ENCODE measurements at places on chromosomes 12 and 14.
A peak's percentile ranks its signal among the peaks of the same experiment; 100 is the strongest.

- DNase-seq = peak; percentile 25
Observed at GRCh38 chr12:110658878-110659277, 30.0 kb downstream of the HVCN1 start.

DNA sequence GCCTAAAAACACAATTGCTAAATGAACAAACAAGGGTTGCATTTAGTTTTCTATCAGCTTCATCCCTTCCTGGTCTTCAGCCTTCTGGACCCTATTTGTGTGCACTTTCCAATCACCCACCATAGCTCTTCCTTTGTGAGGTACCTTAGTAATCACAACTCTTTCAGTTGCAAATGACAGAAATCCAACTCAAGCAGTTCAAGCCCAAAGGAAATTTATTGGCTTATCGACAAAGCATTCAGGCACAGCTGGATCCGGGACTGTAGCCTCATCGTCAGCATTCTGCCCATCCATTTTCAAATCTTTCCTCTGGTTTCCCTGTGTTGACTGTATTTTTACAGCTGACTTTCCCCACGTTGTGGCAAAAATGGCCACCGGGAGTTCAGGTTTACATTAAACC, 148.6 kb upstream of the VASH1 start:
- DNase-seq = no peak

GRCh38 chr14:23545740-23546365, 5.7 kb downstream of the ZFHX2 start:
- no peak for DNase-seq

DNA sequence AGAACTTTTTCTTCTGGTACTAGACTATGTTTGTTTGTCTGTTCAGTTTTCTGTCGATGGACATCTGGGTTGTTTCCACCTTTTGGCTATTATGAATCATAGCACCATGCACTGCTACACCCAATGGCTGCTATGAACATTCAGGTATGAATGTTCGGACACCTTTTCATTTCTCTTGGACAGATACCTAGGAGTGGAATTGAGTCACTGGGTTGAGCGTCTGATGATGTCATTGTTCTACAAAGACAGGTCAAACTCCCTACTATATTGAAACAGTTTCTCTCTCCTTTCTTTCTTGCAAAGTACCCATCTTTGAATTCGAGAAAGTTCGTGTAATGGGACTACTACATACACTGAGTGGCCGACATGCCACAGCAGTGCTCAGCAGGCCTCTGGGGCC, 44.7 kb downstream of the KCTD10 start:
- DNase-seq = no peak

- DNase-seq = no peak
Observed at GRCh38 chr12:48027183-48028002, 23.1 kb upstream of the COL2A1 start.

DNA sequence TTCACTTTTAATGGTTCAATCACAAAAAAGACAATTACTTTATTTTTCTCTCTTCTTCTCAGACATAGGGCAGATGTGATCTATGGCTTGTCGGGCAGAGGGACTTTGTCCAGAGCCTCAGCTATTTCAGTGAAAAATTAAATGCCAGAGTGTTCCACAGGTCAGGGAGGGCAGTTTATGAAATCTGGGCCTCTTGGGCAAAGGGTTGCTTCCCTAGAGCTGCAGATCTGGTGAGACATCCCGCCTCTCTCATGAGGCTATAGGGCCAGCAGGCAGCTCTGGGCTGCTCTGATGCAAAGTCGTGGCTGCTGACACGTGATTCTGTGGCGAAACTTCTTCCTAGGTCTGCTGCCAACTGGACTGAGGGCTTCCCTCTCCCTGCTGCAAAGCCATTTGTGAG, 6.0 kb downstream of the CLMN start:
- DNase-seq = peak; percentile 79

DNA sequence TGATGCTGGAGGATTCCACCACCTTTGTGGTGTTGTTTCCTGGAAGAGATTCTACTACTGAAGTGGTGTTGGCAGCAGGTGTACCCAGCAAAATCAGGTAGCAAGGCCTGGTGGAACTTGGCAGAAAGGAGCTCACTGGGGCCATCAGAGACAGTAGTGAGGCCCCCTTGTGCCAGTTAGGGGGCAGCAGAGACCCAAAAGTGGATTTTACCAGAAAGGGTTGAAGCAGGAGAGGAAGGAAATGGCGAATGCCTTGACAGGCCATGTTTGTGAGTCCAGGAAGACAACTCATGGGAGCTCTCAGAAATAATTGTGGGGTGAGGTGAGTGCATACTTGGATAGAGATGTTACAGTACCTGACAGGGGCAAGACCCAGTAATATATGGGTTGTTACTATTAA, 137.7 kb upstream of the FGD4 start:
- DNase-seq = no peak

- DNase-seq = peak; percentile 23
Observed at GRCh38 chr12:2804393-2805142, 7.9 kb upstream of the ITFG2 start.

GRCh38 chr14:43168371-43168925, 1338.6 kb downstream of the FSCB start:
- no peak for DNase-seq

DNA sequence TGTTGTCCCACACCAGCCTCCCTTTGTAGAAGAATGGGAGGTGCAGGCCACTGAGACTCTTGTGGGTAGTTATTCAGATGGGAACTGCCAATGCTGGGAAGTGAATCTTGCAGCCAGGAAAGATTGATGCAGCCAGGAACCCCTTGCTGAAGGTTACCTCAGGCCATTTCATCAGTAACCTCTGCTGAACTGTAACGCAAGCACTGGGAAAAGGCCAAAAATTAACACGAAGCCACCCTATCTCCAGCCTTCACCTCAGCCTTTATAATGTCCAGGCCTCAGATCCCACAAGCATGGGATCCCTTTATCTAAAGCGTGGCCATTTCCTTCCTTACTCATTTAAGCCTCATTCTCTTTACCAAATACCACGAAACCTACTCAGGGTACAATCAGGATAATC, 211.1 kb downstream of the SPTSSA start:
- DNase-seq = no peak

- no peak for DNase-seq
Observed at GRCh38 chr12:32504591-32504990, 105.2 kb downstream of the FGD4 start.

- no peak for DNase-seq
Observed at GRCh38 chr12:44511289-44511688, 364.8 kb downstream of the NELL2 start.

GRCh38 chr14:64806202-64806861, 73.4 kb downstream of the SPTB start:
- DNase-seq = no peak

- DNase-seq = no peak
Observed at GRCh38 chr14:22981090-22981875, 1.1 kb downstream of the AJUBA start.

- no peak for DNase-seq
Observed at GRCh38 chr12:86349196-86349595, 93.0 kb upstream of the MGAT4C start.

DNA sequence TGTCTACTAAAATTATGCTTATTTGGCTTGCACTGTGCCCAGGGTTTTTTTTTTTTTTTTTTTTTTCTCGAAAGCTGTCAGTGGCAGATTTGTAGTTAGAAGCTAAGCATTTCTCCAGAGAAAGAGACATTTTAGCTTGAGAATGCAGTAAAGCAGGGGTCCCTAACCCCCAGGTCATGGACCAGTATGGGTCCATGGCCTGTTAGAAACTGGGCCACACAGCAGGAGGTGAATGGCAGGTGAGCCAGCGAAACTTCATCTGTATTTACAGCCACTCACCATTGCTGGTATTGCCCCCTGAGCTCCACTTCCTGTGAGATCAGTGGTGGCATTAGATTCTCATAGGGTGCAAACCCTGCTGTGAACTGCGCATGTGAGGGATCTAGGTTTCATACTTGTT, 73.7 kb downstream of the TMTC2 start:
- no peak for DNase-seq

GRCh38 chr12:122013136-122013535, 8.5 kb upstream of the BCL7A start:
- no peak for DNase-seq

GRCh38 chr12:560691-561390, 101.1 kb downstream of the B4GALNT3 start:
- DNase-seq = no peak

- DNase-seq = no peak
Observed at GRCh38 chr12:90484094-90484493, 470.9 kb downstream of the CCER1 start.

DNA sequence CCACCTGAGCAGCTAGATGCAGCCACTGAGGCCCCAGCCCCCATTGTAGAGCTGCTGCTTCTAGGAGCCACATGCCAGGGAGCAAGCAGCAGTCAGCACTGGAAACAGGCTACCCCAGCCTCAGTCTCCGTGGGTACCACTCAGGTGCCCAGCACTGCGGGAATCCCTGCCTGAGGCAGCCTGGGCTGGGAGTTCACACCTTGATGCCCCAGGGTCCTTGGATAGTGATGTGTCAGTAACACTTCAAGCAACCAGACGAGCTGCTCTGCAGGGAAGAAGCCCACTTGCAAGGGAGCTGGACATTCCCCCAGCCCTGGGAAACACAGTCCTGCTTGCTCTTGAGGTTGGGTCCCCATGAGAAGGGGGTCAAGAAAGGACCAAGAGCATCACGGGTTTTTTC, 90.7 kb downstream of the ZFP36L1 start:
- DNase-seq = no peak

DNA sequence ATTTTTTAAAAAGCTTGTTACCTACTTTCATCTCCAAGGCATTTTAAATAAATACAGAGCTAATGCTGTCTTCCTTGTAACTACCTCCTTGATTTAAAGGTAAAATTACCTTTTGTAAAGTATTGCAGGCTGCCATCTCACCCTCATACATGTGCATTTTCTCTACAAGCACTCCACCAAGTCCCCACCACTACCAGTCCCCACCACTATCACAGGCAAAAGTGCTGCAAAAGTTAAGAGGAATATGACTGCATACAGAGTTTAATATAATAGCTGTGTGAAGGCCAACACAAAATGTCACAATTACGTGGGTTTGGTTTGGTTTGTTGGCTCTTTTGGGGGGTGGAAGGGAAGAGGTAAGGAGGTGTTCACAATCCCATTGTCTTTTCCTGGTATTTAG, 9.6 kb downstream of the SIX1 start:
- DNase-seq = no peak

DNA sequence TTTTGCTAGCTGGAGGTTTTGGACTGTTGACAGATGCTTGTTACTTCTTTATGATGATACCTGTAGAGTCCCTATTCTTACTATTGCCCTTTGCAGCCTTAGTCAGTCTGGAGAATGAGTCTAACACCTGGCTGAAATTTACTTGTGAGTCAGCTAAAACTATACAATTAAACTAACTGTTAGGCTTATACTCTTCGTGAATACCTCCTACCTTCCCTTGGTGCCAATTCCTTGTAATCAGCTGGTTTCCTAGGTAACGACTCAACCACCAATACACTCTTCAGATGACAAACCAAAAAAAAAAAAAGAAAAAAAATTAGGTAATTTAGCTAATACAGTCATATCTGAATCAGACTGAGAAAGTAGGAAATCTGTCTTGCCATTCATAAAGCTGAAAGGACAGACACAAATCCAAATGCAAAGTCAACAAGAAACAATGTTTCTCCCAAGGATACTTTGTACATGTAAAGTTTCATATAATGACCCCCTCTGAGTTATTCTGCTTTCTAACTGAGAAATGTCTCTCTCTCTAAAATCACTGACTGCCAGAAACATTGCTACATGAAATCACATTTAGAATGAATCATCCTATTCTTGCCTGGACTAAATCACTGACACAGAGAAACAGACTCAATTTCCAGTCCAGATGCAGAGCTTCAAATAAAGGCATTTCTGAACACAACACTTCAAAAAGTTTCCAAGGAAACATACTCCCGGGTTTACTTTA, 56.5 kb upstream of the CDKL1 start:
- no peak for DNase-seq

- no peak for DNase-seq
Observed at GRCh38 chr14:32587461-32587860, 258.4 kb downstream of the AKAP6 start.

DNA sequence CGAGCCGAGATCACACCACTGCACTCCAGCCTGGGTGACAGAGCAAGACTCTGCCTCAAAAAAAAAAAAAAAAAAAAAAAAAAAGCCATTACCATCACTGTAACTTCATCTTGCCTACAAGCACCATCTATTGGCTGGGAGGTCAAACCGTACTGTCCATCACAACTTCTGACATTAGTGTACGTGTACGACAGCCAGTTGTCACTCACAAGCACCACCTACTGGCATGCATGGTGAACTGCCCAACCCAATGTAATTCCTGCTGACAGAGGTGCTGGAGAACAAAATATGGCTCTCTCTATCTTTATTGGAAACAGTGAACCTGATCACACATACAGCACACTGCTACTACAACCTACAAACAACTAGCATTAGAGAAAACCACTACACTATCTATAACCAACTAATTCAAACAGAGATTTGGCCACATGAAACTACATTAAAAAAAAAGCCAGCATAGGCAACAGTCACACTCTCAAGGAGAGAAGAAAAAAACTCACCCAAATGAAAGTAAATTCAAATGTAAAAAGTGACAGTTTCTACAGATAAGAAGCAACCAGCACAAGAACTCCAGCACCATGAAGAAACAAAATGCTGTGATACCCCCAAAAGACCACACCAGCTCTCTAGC, 82.3 kb downstream of the PUS7L start:
- no peak for DNase-seq

DNA sequence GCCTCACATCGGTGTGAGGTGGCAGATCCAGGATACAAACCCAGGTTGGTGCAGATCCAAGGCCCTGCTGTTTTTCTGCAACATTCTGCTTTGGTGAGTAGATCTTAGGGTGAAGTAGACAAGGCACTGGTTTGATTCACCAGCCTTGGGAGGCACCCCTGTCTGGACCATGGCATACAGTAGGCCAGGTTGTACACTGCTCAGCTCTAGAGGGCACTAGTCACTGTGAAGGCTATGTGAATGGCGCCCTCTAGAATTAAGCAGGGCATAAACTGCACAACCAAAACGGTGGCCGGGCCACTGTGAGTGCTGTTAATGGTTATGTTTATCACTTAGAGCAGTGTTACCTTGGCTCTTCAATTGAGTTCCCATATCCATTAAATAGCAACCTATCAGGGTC, 280.6 kb upstream of the PWP1 start:
- no peak for DNase-seq

DNA sequence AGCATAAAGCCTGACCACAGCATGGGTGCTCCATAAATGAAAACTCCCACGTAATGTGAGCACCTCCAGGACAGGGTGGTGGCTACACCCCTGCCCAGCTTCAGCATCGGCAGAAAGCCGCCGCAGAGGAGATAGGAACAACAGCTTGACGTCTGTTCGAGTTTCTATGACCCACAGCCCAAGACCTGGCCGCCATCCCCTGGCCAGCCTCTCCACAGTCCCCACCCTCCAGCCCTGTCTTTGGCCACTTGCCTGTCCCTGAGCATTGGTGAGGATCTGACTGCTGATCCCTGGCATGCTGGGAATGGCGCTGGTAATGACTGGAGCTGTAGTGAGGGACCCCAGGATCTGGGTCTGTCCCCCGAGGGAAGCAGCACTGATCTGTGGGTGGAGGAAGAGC, 21.3 kb downstream of the POU6F1 start:
- DNase-seq = no peak

DNA sequence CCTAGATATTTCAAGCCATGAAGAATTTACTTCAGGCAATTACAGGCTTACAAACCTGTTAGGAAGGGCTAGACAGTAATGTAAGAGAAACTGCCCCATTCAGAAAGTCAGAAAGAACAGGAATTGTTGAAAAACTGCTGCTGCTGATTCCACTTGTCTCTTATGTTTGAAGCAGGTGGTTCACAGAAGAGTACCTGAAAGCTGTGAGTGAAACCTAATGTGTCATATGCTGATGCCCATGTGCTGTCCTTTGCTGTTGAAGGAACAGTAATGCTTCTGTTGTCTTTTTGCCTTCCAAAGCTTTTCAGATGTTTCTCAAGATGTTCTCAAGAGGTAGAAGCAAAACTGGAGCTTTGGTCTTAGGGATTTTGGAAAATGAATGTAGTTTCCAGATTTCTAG, 39.0 kb downstream of the MNAT1 start:
- DNase-seq = no peak

All from midbrain (tissue), 1 donor.